ENCODE measurements at places on chromosomes 2 and 18.

DNA sequence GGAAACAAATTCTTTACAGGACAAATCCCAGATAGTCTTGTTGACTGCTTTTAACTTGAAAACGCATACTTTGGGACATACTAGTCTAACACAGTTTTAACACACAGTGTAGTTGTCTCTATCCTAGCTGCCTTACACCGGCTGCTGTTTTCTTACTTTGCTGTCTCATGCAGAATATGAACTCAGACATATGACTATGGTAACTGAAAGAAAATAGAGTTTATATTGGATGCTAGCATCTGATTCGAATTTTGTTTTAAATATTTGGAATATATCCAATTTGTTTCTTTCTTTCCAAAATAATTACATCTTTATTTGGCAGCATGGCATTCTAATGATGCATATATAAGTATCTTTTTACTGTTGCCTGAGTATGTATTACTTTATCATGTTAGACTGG lies 69.8 kb downstream of the ANKRD12 start:
- no peak for DNase-seq

- peak; percentile 80 for DNase-seq
These were observed 84.5 kb upstream of the MAPRE2 start for GRCh38 chr18:34956663-34957062.

GRCh38 chr2:9050122-9050809 lies 46.8 kb upstream of the MBOAT2 start:
- no peak for DNase-seq

DNA sequence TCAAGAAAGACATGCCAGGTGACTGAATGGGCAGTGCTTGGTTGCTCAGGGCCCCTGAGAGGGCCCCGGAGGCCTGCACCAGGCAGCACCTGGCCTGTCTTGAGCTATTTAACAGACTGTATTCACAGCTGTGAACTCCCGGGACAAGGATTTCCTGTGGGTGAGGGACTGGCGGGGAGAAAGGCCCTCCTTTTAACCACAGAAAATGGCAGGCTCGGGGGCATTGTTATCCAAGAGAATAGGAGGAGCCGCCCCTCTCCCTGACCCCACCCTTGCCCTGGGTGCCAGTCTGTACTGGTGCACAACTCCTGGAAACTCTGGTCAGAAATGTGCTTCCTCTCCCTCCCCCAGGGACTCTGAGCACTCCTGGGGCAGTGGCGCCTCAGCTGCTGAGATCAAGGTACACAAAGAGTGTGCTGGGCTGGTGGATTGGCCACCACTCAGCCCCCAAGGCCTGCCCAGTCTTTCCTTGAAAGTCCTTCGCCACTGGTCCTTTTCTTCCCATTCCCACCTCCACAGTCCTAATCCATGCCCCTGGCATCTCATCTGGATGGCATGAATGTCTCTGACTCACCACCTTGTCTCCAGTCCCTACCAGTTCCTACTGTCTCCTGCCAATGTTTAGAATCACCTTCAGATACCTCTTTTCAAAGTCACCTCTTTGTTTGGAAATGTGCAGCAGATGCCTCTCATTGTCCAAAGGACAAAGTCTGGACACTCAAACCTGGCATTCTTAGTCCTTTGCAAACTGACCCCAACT lies 19.6 kb upstream of the EPAS1 start:
- no peak for DNase-seq
